Lower leg skin (tissue), 4 donors: ENCODE measurements at places on chromosomes 16 and 17. TPM values are rescaled to one million over a fixed set of nuclear protein-coding genes. Genes with fewer than 3 reads are reported as not detected.

Gene TP53I13
- 55.8 TPM for total RNA-seq

Gene SCPEP1
- total RNA-seq: 173 TPM

Gene YPEL2
- total RNA-seq: 33.1 TPM

Gene KRTAP1-5
- total RNA-seq: 0.22 TPM

Gene OR2C1
- not detected for total RNA-seq

Gene GUCY2D
- total RNA-seq: not detected

Gene CD300LB
- total RNA-seq: 1.3 TPM

Gene KRT16
- total RNA-seq: 447 TPM

Gene CCL7
- total RNA-seq: not detected

Gene OTOP3
- 2.3 TPM for total RNA-seq

Gene SYT17
- 5.4 TPM for total RNA-seq

Gene KRTAP9-4
- not detected for total RNA-seq

Gene SMPD3
- 135 TPM for total RNA-seq

Gene WRAP53
- 5.1 TPM for total RNA-seq

Gene GCGR
- total RNA-seq: 0.16 TPM

Gene MYH1
- total RNA-seq: 0.02 TPM

Gene INCA1
- total RNA-seq: 1.8 TPM

Gene TMC8
- total RNA-seq: 1.7 TPM

Gene SPATA22
- total RNA-seq: not detected
